Upper lobe of right lung (tissue), 1 donor: ENCODE measurements at places on chromosomes 1 and 21. TPM values are rescaled to one million over a fixed set of nuclear protein-coding genes. Genes with fewer than 3 reads are reported as not detected.

GRCh38 chr1:47849005-47849521 lies 148.1 kb downstream of the TRABD2B start:
- H3K4me3 ChIP-seq: no peak overlapping the region
- no peak overlapping the region for H3K27ac ChIP-seq
- no peak for DNase-seq
- H3K36me3 ChIP-seq: no peaks in the 10 kb centered on the region
- H3K4me1 ChIP-seq: no peaks in the 10 kb centered on the region
- H3K27me3 ChIP-seq: no peaks in the 10 kb centered on the region

DNA sequence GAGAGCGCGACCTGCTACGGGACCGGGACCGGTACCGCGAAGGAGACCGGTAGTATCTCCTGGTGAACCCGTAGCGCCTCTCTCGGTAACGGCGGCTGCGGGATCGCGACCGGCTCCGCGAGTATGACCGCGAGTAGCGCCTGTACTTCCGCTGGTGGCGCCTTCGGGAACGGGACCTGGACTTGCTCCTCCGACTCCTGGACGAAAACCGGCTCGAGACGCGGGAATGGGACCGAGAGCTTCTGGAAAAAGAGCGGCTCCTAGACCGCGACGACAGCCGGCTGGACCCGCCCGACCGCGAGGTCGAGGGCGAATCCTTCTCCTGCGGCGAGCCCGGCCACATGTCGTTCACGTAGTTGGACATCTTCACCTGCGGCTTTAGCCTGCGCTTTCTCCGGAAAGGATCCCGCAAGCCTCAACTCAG lies 642 bp downstream of the RSRP1 start:
- no peaks in the 10 kb centered on the region for H3K27me3 ChIP-seq
- peaks cover 28% of the 10 kb centered on the region for H3K4me1 ChIP-seq
- peak overlapping the region; percentile 99 for H3K27ac ChIP-seq
- peaks cover 51% of the 10 kb centered on the region for H3K36me3 ChIP-seq
- peak overlapping the region; percentile 93 for H3K4me3 ChIP-seq

DNA sequence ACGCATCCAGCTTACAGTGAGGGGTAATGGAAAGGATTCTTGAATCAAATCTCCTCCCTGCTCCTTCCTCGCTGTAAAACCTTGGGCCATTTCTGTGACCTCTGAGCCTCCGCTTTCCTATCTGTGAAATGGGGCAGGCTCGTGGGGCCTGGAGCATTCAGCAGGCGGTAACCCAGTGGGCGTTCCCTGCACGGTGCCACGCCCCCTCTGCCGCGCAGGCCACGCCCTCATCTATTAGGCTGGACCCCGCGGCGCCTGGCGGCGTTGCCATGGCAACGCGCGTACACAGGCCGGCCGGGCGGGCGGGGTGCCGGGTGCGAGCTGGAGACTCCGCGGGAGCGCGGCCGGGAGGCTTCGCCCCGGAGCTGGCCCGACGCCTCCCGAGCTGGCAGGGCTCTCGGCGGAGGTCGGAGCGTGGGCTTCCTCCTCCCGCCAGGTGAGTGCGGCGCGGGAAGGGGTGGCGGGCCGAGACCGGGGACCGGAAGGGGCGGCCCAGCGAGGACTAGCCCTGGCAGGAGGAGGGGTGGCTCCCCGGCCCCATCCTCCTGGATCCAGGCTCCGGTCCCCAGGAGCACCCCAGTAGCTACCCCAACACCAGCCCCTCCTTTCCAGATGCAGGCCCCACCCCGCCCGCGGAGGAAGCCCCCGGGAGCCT lies at the start of gene FHAD1:
TSS of gene FHAD1 (plus strand) at position 264 of the 655 bp plus-strand sequence. CDS start 4,562 bp downstream, outside the sequence.
- H3K27ac ChIP-seq: peak within 1 kb of the TSS; percentile 6
- no peaks in the 10 kb centered on the region for H3K36me3 ChIP-seq
- H3K4me3 ChIP-seq: peak within 1 kb of the TSS; percentile 49
- peaks cover 35% of the 10 kb centered on the region for H3K4me1 ChIP-seq
- DNase-seq: peak; percentile 85
- H3K27me3 ChIP-seq: no peaks in the 10 kb centered on the region

GRCh38 chr1:181482001-181482430 lies 1.3 kb upstream of the CACNA1E start:
- H3K4me1 ChIP-seq: peaks cover 12% of the 10 kb centered on the region
- no peaks in the 10 kb centered on the region for H3K36me3 ChIP-seq
- DNase-seq: no peak

Gene WDR64
- total RNA-seq: not detected

GRCh38 chr1:109605381-109605780 lies 14.0 kb downstream of the GNAT2 start:
- H3K4me3 ChIP-seq: no peak overlapping the region
- H3K27me3 ChIP-seq: no peaks in the 10 kb centered on the region
- H3K36me3 ChIP-seq: no peaks in the 10 kb centered on the region
- no peaks in the 10 kb centered on the region for H3K4me1 ChIP-seq

Gene PCSK9
- 23.5 TPM for total RNA-seq

Gene TENT5C
- 13.7 TPM for total RNA-seq

DNA sequence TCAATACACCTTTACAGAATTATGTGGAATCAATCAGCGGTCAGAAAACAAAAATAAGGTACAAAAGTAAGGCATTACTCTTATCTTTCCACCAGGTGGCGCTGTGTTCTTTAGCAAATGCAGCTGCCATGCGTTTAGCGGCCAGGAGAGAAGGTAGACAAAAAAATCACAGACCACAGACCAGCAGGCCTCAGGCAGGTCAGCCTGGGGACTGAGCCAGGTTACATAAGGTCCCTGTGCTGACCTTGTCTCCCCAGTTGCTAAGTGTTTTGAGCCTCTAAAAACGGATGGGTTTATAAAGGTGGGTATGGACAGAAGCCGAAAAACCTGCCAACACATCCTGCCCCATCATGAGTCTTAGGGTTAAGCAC lies 2.8 kb downstream of the RGS16 start:
- DNase-seq: peak; percentile 69
- H3K27ac ChIP-seq: peak overlapping the region; percentile 85
- H3K36me3 ChIP-seq: peaks cover 19% of the 10 kb centered on the region
- peak overlapping the region; percentile 66 for H3K4me3 ChIP-seq
- peaks cover 35% of the 10 kb centered on the region for H3K4me1 ChIP-seq

- DNase-seq: no peak
- H3K36me3 ChIP-seq: peaks cover 97% of the 10 kb centered on the region
- no peaks in the 10 kb centered on the region for H3K27me3 ChIP-seq
- no peaks in the 10 kb centered on the region for H3K4me1 ChIP-seq
- no peak overlapping the region for H3K27ac ChIP-seq
- no peak overlapping the region for H3K4me3 ChIP-seq
Measured at GRCh38 chr1:44642255-44642654, 32.0 kb downstream of the TMEM53 start.

Gene LCE3D
- total RNA-seq: not detected

DNA sequence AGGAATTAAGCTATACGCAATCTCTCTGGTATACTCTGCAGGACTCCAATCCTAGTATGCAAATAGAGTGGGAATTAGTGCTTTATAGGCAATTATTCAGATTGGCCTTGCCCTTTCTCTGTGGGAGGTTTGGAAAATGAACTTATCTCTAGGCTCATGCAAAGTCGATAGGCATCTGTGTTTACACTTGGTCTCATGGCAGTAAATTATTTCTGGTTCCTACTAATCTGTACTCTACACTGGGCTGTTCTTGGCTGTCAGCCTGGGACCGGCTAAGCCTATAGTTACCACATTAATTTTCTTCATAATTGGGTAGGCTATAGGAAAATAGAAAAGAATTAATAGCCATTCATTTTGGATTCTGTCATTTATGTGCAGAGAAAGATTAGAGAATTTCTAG lies 544.6 kb downstream of the AMY1C start:
- no peak overlapping the region for H3K27ac ChIP-seq
- no peaks in the 10 kb centered on the region for H3K36me3 ChIP-seq
- DNase-seq: no peak
- no peak overlapping the region for H3K4me3 ChIP-seq
- H3K4me1 ChIP-seq: no peaks in the 10 kb centered on the region

- peaks cover 48% of the 10 kb centered on the region for H3K4me1 ChIP-seq
- no peaks in the 10 kb centered on the region for H3K36me3 ChIP-seq
- no peak for DNase-seq
- H3K27me3 ChIP-seq: no peaks in the 10 kb centered on the region
- no peak overlapping the region for H3K27ac ChIP-seq
- H3K4me3 ChIP-seq: no peak overlapping the region
Measured at GRCh38 chr1:64915381-64916274, 50.7 kb downstream of the JAK1 start.

DNA sequence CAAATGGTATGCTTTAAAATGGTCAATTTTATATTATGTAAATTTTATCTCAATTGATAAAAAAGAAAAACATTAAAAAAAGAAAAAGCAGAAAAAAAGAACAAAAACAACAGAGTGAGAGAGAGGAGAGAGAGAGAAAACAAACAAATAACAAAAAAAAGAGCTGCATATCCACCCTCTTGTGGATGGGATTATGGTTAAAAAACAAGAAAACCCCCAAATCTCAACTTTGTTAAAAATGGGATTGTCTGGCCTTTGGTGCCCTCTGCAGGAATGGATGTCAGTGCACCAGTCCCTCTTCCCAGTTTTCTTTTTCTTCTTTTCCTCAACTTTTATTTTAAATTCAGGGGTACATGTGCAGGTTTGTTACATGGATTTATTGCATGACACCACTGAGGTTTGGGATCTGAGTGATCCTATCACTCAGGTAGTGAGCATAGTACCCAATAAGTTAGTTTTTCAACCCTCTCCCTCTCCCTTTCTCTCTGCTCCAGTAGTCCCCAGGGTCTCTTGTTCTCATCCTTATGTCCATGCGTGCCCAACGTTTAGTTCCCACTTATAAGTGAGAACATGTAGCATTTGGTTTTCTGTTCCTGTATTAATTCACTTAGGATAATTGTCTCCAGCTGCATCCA lies 28.1 kb downstream of the RNF187 start:
- no peaks in the 10 kb centered on the region for H3K27me3 ChIP-seq
- DNase-seq: no peak
- H3K4me1 ChIP-seq: no peaks in the 10 kb centered on the region
- no peaks in the 10 kb centered on the region for H3K36me3 ChIP-seq

DNA sequence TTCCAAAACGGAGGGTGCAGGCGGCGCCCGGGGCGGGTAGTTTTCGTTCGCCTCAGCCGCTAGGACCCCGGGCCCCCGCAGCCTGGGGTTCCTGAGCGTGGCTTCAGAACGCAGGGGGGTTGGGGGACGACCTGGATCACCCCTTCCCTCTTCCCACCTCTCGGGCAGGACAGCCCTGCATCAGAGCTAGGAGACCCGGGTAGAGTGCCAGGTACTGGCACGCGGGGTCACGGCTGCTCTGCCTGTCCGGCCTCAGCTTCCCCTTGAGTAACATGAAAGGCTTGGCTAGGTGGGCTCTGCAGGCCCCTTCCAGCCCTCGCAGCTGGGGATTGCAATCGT lies 484 bp downstream of the DFFB start:
- H3K4me1 ChIP-seq: peaks cover 19% of the 10 kb centered on the region
- H3K36me3 ChIP-seq: no peaks in the 10 kb centered on the region
- H3K27me3 ChIP-seq: no peaks in the 10 kb centered on the region
- peak overlapping the region; percentile 80 for H3K27ac ChIP-seq
- peak overlapping the region; percentile 92 for H3K4me3 ChIP-seq

Gene TRAPPC3
- 63.1 TPM for total RNA-seq

DNA sequence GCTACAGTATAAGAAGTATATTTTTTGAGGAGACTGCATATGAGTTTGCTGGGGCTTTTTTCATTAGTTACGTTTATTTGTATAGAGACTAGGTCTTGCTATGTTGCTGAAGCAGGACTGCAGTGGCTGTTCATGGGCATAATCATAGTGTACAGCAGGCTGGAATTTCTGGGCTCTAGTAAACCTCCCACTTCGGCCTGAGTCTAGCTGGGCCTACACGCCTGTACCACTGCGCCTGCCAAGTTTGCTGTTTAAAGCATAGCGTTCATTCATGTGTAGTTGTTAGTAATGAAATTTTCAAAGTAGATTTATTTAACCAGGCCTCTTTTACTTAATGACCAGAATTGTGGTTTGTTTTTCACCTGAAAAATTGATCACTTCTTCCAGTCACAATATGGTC lies 33.8 kb downstream of the HS2ST1 start:
- no peaks in the 10 kb centered on the region for H3K27me3 ChIP-seq
- no peaks in the 10 kb centered on the region for H3K36me3 ChIP-seq
- no peak overlapping the region for H3K27ac ChIP-seq
- DNase-seq: no peak
- no peak overlapping the region for H3K4me3 ChIP-seq

GRCh38 chr1:48725341-48726046 lies 51.2 kb downstream of the BEND5 start:
- DNase-seq: no peak
- H3K27me3 ChIP-seq: no peaks in the 10 kb centered on the region
- H3K27ac ChIP-seq: no peak overlapping the region

Gene ARHGEF11
- 41.1 TPM for total RNA-seq

GRCh38 chr1:228194921-228195812 lies 12.7 kb upstream of the OBSCN start:
- H3K4me3 ChIP-seq: no peak overlapping the region
- no peaks in the 10 kb centered on the region for H3K27me3 ChIP-seq
- H3K27ac ChIP-seq: no peak overlapping the region

GRCh38 chr21:38950435-38951094 lies 144.8 kb downstream of the ETS2 start:
- no peaks in the 10 kb centered on the region for H3K36me3 ChIP-seq
- no peak overlapping the region for H3K4me3 ChIP-seq
- no peaks in the 10 kb centered on the region for H3K27me3 ChIP-seq
- no peaks in the 10 kb centered on the region for H3K4me1 ChIP-seq
- H3K27ac ChIP-seq: no peak overlapping the region
- no peak for DNase-seq

Gene ZYG11A
- total RNA-seq: not detected

- H3K27ac ChIP-seq: peak overlapping the region; percentile 28
- peaks cover 27% of the 10 kb centered on the region for H3K4me1 ChIP-seq
- H3K36me3 ChIP-seq: peaks cover 29% of the 10 kb centered on the region
Measured at GRCh38 chr1:169890761-169891538, 2.7 kb downstream of the SCYL3 start.

Gene NUP210L
- 2.1 TPM for total RNA-seq

Gene FCER1G
- 158 TPM for total RNA-seq

- peak overlapping the region; percentile 32 for H3K27ac ChIP-seq
- no peaks in the 10 kb centered on the region for H3K27me3 ChIP-seq
- no peaks in the 10 kb centered on the region for H3K36me3 ChIP-seq
- peak; percentile 52 for DNase-seq
- no peak overlapping the region for H3K4me3 ChIP-seq
Measured at GRCh38 chr1:201570886-201571624, 32.1 kb downstream of the NAV1 start.

DNA sequence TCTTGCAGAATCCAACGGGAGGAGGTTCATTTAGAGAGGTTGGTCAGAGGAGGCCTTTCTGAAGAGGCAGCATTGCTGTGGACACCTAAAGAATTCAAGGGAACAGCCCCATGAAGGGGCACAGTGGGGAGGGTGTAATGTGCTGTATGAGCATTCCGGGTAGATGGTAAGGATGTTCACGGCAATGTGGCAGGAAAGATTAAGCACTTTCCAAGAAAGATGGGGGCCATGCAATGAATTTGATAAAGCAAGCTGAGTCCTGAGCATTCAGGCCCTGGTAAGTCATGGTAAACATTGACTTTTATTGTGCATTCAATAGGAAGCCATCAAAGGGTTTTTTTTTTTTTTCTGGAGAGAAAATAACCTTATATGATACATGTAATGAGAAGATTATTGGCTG lies 166.6 kb downstream of the GREM2 start:
- H3K36me3 ChIP-seq: no peaks in the 10 kb centered on the region
- H3K4me1 ChIP-seq: no peaks in the 10 kb centered on the region
- no peak overlapping the region for H3K27ac ChIP-seq
- no peak overlapping the region for H3K4me3 ChIP-seq
- no peaks in the 10 kb centered on the region for H3K27me3 ChIP-seq
- DNase-seq: no peak
